Stimulated activated CD4-positive, alpha-beta T cell treated with anti-CD3 and anti-CD28 coated beads, Interleukin-1b, Interleukin-23, amount 100 ng/mL, for 1 hour (primary cell): ENCODE measurements at places on chromosomes 1 and 21.

GRCh38 chr1:154445040-154445472 lies 39.9 kb downstream of the IL6R start:
- no peak for DNase-seq

DNA sequence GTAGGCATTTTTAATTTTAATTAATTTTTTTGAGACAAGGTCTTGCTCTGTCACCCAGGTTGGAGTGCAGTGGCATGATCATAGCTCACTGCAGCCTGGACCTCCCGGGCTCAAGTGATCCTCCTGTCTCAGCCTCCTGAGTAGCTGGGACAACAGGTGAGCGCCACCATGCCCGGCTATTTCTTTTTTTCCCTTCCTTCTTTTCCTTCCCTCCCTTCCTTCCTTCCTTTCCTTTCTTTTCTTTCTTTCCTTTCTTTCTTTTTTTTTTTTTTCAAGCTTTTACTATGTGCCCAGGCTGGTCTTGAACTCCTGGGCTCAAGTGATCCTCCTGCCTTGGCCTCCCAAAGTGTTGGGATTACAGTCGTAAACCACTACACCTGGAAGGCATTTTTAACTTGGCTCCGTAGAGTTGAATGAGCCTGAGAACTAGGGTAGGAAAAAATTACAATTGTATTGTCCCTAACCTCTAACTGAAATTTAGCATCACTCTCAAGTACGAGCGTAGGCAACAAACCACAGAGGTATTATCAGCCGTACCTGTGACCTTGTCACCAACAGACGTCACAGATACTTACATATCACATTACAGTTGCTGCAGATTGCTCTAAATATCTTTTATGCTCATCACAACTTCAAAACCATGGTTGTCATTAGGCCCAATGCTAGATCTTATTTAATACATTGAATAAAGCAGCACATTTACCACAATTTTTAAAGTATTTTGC lies 8.0 kb downstream of the RUNX3 start:
- no peak for DNase-seq

GRCh38 chr21:38297871-38298270 lies 41.1 kb downstream of the KCNJ15 start:
- no peak for DNase-seq

DNA sequence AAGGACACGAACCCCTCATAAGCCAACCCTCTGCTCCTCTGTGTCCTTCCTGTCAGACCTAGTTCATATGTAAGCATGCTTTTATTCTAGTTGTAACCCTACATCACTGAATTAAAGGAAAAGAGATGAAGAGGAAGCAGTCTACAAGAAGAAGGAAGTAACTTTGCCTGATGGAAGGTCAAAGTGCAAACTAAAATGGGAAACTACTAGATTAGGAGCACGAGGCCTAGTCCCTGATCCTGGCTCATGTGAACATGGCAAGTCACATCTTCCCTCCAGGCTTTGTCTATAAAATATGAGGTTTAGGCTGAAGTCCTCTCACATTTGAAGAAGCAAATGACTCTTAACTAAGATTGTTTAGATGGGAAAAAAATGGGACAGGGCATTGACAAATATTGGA lies 13.2 kb downstream of the ZMYND12 start:
- no peak for DNase-seq

GRCh38 chr1:118947790-118948189 lies 40.4 kb downstream of the TBX15 start:
- no peak for DNase-seq

- DNase-seq = no peak
Observed at GRCh38 chr1:40645118-40645680, 20.3 kb downstream of the RIMS3 start.

DNA sequence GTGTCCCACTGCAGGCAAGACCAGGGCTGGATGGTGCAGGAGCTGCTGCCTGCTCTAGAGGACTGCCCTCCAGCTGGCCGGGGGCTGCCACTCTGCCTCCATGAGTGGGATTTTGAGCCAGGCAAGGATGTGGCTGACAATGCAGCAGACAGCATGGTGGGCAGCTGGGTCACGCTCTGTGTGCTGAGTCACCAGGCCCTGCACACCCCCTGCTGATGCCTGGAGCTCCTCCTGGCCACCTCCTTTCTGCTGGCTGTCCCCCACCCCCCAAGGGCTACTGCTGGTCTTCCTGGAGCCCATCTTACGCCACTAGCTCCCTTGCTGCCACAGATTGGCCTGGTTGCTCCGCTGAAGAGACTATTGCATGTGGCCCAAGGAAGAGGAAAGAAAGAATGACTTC lies 3.9 kb upstream of the ZSCAN20 start:
- DNase-seq = no peak
